ENCODE measurements at places on chromosomes 5 and 9. TPM values are rescaled to one million over a fixed set of nuclear protein-coding genes. Genes with fewer than 3 reads are reported as not detected.

Gene ANKRD31
- 0.14 TPM for total RNA-seq

Gene NUTM2F
- total RNA-seq, result not detected

Gene ZBED3
- total RNA-seq, result 1.3 TPM

Gene RMRP
- total RNA-seq, result 680 TPM

Gene JAK2
- 9.5 TPM for total RNA-seq

Gene ANKRD18B
- total RNA-seq, result 35.6 TPM

Gene LRRTM2
- 0.89 TPM for total RNA-seq

Gene CBY3
- not detected for total RNA-seq

Gene BSPRY
- total RNA-seq, result not detected

Gene PCDHGA12
- total RNA-seq, result 33.7 TPM

Gene GLRA1
- not detected for total RNA-seq

Gene SLC31A2
- total RNA-seq, result 6.1 TPM

Gene MTRR
- total RNA-seq, result 28.5 TPM

Gene RLN2
- total RNA-seq, result not detected

Gene EDIL3
- 182 TPM for total RNA-seq

Gene GARNL3
- total RNA-seq, result 3.5 TPM

Gene PCDHGA5
- total RNA-seq, result 0.92 TPM

Gene PRUNE2
- 6.2 TPM for total RNA-seq

Gene NR5A1
- total RNA-seq, result not detected

Gene SPINK4
- not detected for total RNA-seq

Gene SLC26A2
- total RNA-seq, result 22.6 TPM

Gene ARHGEF37
- 0.30 TPM for total RNA-seq

Gene PCDHB2
- 0.74 TPM for total RNA-seq

Measured in smooth muscle cell of the umbilical artery (primary cell).